ENCODE measurements at places on chromosomes 6 and 20. TPM values are rescaled to one million over a fixed set of nuclear protein-coding genes. Genes with fewer than 3 reads are reported as not detected.

DNA sequence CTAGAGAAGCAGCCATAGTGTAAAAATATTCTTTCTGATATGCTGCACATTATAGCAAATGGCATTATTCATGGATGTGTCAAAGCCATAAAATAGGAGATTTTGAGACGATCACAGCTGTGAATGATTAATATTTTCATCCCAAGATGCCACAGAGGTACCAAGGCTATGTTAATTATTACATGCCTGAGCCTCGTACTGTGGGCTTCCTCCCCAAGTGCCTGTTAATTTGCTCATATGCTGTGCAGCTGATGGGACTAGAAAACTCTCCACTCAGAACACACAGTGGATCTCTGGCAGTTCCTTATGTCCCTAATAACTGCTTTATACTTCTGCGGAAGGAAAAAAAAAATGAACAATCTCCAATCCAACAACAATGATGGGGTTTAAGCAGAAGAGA is 184.9 kb upstream of the TSHZ2 start:
- no peaks in the 10 kb centered on the region for H3K27me3 ChIP-seq
- no peaks in the 10 kb centered on the region for H3K36me3 ChIP-seq
- no peak overlapping the region for H3K27ac ChIP-seq

- DNase-seq: no peak
- H3K4me1 ChIP-seq: no peaks in the 10 kb centered on the region
- H3K4me3 ChIP-seq: no peak overlapping the region
- no peak overlapping the region for H3K27ac ChIP-seq
- H3K27me3 ChIP-seq: no peaks in the 10 kb centered on the region
Measured at GRCh38 chr20:10960416-10960815, 286.6 kb upstream of the JAG1 start.

Gene ANKEF1
- 0.25 TPM for total RNA-seq

- H3K4me1 ChIP-seq: no peaks in the 10 kb centered on the region
- no peak overlapping the region for H3K4me3 ChIP-seq
- no peaks in the 10 kb centered on the region for H3K27me3 ChIP-seq
Measured at GRCh38 chr6:157158456-157158855, 164.9 kb downstream of the TMEM242 start.

GRCh38 chr20:4664691-4665360 is 56.9 kb upstream of the PRND start:
- no peaks in the 10 kb centered on the region for H3K27me3 ChIP-seq
- DNase-seq: no peak
- H3K27ac ChIP-seq: peak overlapping the region; percentile 79
- no peak overlapping the region for H3K4me3 ChIP-seq

GRCh38 chr20:58880994-58881752 is 28.7 kb downstream of the GNAS start:
- peaks cover 10% of the 10 kb centered on the region for H3K4me1 ChIP-seq
- H3K27me3 ChIP-seq: peaks cover 8% of the 10 kb centered on the region
- no peak overlapping the region for H3K4me3 ChIP-seq
- H3K27ac ChIP-seq: no peak overlapping the region

Gene KAT14
- total RNA-seq: 16.5 TPM

DNA sequence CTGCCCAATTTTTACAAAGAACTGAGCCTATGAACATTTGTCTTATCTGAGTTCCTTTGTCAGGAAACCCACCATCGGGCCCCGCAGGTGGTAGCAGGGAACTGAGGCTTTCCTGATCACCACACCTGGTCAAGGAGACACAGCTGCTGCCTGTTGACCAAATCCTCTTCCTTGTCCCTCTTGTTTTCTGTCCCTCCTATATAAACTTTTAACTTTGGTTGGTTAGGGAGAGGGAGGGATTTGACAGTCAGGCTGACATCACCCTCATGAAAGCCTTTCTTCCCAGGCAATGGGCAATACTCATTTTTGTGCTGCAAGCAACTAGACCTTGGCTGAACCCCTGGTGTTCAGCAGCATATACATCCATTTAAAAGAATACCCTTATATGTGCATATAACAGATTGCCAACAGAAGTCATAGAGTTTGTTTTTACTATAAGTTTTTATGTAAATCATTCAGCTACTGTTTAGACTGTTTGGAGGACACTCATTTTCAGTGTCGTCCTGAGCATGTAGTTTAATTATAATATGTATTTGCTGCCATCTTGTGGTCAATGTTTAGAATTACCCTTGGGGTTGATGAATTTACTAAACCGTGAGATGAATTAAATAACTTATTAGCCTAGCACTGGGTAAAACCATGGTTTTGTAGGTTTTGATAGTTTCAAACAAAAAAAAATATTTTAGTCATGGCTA is 17.0 kb downstream of the CRISP1 start:
- H3K27ac ChIP-seq: no peak overlapping the region
- H3K4me3 ChIP-seq: no peak overlapping the region
- no peaks in the 10 kb centered on the region for H3K36me3 ChIP-seq
- H3K27me3 ChIP-seq: no peaks in the 10 kb centered on the region

GRCh38 chr6:53236241-53236640 is 87.6 kb upstream of the GCM1 start:
- H3K27me3 ChIP-seq: no peaks in the 10 kb centered on the region
- peak overlapping the region; percentile 76 for H3K27ac ChIP-seq
- no peaks in the 10 kb centered on the region for H3K36me3 ChIP-seq
- H3K4me3 ChIP-seq: no peak overlapping the region
- H3K4me1 ChIP-seq: peaks cover 29% of the 10 kb centered on the region
- DNase-seq: no peak

DNA sequence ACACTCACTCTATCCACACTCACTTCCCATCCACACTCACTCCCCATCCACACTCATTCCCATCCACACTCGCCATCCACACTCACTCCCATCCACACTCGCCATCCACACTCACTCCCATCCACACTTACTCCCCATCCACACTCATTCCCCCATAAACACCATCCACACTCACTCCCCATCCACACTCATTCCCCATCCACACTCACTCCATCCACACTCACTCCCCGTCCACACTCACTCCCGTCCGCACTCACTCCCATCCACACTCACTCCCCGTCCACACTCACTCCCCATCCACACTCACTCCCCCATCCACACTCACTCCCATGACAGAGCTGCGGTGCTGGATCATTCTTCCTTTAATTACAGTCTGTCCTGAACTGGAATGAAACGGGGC is 17.1 kb downstream of the THBS2 start:
- no peaks in the 10 kb centered on the region for H3K36me3 ChIP-seq
- no peaks in the 10 kb centered on the region for H3K4me1 ChIP-seq
- H3K4me3 ChIP-seq: no peak overlapping the region

DNA sequence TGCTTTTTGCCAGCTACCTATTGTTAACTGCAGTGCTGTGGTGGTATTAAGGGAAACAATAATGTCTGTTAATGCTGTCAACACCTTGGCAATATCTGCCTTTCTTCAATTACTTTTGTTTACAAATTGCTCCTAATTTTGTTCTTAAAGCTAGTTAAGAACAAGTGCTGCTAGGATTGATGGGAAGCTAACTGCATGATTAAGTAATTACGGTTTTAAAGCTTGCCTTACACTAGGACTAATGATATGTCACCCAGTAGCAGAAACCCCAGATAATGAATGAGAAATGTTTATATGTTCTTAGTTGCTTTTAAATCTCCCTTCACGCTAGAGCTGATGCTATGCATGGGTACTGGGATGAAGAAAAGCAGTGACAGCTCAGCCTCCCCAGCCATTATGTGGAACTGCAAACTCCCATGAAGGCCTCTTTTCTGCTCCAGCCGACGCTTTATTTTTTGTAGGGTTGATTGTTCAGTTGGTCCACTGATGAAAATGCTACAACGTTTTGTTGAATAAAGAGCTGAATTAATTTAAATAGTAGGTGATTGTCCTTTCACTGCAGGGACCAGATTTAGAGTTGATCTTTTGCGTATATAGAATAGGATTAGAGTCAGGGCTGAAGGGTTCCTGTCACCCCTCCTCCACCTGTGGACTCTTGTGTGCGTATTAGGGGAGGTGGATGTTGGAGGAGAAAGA is 610.5 kb downstream of the TFAP2B start:
- no peak overlapping the region for H3K27ac ChIP-seq
- H3K27me3 ChIP-seq: no peaks in the 10 kb centered on the region
- no peak overlapping the region for H3K4me3 ChIP-seq
- no peak for DNase-seq

DNA sequence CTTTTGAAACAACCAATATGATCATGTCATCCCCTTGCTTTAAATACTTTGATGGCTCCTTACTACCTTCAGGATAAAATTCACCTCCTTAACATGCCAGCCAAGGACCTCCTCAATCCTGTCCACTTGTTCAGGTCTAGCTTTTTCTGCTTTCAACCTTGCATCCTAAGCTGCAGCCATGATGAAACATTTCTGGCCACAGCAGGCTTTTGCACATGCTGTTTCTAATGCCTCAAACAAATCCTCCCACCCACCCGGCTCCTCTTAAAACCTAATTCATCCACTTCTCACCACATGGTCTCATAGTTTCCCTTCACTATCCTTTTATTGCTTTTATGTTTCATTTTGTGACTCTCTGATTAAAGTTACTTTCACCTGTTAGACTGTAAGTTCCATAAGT is 124.6 kb downstream of the MYB start:
- no peaks in the 10 kb centered on the region for H3K27me3 ChIP-seq
- H3K4me3 ChIP-seq: no peak overlapping the region

DNA sequence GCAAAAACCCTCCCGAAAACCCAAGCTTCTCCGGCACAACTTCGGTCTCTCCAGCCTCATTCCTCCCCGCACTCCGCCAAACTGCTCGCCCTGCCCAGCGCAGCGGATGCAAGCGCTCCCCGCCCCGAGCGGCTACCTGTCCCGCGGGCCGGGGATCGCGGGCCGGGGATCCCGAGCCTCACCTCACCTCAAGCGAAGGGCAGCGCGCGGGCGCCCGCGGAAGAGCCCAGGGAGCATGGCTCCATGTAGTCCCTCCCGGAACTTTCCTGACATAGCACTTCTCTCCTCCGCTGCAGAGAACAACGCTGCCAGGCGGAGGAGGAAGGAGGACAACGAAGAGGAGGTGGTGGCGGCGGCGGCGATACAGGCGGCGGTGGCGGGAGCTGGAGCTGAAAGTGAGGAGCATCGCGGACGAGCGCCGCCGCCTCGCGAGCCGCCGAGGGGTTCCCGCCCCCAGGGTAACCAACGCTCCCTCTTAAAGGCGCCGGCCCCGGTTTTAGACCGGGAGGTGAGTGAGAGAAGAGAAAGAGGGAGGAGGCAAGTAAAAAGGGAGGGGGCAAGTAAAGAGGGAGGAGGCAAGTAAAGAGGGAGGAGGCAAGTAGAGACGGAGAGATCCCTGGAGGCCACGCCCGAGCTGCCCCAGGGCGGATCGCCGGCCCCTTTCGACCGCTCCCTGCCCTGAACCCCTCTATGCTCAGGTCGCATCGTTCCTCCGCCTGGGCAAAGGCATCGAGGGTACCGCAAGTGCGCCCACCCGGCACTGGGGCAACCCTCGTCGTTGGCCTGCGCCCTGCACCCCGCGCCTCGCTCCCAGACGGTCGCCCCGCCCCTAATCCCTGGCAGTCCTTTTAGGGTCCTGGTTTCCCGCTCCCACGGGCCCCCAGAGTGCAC is at the start of gene GPR63:
Gene GPR63 (minus strand): TSS at position 397 of the 891 bp plus-strand sequence. CDS start 37,746 bp downstream, outside the sequence.
- peaks cover 24% of the 10 kb centered on the region for H3K27me3 ChIP-seq
- DNase-seq: peak; percentile 84
- peaks cover 34% of the 10 kb centered on the region for H3K4me1 ChIP-seq
- H3K27ac ChIP-seq: peak within 1 kb of the TSS; percentile 43

DNA sequence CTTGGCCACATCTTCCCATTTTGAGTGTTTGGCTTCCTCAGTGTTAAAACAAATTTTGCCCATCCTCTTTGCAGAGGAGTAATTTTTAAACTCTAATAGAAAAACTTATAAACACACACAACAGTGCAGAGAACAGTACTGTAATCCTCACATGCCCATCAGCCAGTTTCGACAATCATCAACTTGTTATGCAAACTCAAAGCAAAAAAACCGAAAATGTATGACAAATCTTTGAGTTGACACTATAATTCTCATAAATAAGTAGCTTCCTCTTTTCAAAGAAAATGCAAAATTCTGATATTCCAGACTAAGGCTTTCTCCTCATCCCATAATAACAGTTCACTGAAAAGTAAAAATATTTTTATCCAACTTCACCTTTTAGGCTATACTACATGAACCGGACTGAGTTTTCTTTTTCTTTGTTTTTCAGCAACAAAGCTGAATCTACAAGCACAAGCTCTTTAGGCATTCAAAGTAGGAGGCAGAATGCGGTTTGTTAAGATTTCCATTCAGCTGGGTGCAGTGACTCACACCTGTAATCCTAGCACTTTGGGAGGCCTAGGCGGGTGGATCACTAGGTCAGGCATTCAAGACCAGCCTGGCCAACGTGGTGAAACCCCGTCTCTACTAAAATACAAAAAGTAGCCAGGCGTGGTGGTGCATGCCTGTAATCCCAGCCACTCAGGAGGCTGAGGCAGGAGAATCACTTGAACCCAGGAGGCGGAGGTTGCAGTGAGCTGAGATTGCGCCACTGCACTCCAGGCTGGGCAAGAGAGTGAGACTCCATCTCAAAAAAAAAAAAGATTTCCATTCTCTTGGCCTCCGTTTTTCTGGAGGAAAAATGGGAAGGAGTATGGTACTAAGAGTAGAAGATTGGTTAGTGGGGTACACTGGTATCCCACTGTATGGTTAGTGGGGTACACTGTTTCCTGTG is 74.8 kb downstream of the GCNT2 start:
- no peak overlapping the region for H3K27ac ChIP-seq
- no peaks in the 10 kb centered on the region for H3K36me3 ChIP-seq
- no peak overlapping the region for H3K4me3 ChIP-seq
- no peak for DNase-seq

Gene KCNG1
- total RNA-seq: 2.2 TPM

DNA sequence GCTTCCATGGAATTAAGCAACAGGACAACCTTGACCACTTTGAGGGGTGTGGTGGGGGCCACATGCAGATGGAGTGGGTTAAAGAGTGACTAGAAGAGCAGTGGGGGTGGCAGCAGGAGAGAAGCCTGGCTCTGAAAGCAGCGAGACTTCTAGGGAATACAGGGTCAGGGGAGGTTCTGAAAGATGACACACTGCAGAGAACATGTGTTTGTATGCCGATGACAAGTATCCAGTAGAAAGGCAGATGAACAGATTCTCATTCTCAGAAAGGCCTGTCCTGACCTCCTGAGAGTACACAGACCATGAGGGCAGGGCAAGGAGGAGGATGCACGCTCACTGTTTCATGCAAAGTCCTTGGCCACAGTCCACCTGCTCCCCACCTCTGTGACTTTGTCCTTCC is 2.9 kb downstream of the LPA start:
- H3K36me3 ChIP-seq: no peaks in the 10 kb centered on the region
- no peak overlapping the region for H3K27ac ChIP-seq
- no peak overlapping the region for H3K4me3 ChIP-seq
- H3K4me1 ChIP-seq: no peaks in the 10 kb centered on the region
- DNase-seq: no peak

Gene BTNL2
- not detected for total RNA-seq
